Sciatic nerve (tissue), 2 donors: ENCODE measurements at places on chromosomes 7 and 10. TPM values are rescaled to one million over a fixed set of nuclear protein-coding genes. Genes with fewer than 3 reads are reported as not detected.

DNA sequence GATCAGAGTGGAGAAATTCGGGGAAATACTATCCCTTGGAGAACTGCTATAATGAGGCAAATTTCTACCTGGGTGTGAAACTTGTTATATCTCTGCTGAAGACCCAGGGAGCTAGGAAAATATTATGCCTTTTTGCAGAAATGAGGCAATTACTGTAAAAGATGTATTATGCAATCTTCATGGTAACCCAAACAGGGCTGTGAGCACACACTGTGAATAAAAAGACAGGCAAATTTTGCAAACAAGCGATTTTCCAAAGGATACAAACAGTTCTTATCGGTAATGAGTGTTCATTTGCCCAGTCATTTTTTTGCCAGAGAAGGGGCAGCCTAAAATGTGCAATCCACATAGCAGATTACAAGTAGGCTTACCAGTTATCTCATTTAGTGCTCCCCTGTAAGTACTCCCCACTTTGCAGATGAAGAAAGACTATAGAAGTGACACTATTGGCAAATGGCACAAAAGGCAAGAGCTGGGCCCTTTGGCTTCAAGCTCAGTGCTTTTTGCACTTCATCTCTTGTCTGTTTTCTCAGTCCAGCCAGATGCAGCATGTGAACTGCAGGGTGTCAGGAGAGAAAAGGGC, 205.8 kb downstream of the HECW1 start:
- no peak for DNase-seq

- no peak for DNase-seq
These were observed 526.9 kb downstream of the KCNMA1 start for GRCh38 chr10:77110757-77111156.

Gene PPP1R17
- not detected for total RNA-seq

Gene HMX3
- total RNA-seq: not detected

- no peak for DNase-seq
These were observed 197.4 kb upstream of the FOXP2 start for GRCh38 chr7:114217026-114217806.

DNA sequence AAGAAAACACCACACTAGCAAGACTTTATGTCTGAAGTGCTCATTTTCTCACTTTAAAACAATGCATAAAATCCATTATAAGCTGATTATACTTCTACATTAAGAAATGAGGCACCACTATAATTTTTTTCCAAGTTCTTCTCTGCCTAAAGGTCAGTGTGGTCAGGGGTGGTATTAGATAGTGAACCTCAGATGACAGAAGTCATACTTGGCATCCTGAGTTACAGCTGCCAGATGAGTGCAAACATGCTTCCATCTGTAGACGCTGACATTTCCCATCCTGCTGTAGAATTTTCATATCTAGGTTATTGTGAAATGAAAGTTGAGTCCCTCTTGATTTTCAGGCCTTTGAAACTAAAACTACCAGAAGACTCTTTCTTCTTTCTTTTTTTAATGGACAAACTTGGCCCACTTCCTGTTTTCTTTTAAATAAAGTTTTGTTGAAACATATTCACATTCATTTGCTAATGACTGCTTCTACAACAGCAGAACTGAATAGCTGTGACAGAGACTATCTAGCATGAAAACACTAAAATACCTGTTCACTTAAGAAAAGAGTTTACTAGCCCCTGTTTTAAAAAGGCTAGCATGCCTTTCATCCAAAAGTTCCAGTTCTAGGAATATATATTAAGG, 900.8 kb downstream of the XPNPEP1 start:
- DNase-seq: no peak

DNA sequence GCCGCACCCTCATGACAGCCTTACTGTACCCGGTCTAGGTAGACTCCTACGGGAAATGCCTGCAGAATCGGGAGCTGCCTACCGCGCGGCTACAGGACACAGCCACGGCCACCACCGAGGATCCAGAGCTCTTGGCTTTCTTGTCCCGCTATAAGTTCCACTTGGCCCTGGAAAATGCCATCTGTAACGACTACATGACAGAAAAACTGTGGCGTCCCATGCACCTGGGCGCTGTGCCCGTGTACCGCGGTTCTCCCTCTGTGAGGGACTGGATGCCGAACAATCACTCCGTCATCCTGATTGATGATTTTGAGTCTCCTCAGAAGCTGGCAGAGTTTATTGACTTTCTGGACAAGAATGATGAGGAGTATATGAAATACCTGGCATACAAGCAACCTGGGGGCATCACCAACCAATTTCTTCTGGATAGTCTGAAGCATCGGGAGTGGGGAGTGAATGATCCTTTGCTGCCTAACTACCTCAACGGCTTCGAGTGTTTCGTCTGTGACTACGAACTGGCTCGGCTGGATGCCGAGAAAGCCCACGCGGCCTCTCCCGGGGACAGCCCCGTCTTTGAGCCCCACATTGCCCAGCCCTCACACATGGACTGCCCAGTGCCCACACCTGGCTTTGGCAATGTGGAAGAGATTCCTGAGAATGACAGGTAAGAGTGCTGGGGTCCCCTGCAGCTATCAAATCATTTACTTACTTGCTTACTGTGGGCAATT, 8.5 kb upstream of the CHCHD1 start:
- peak; percentile 59 for DNase-seq

DNA sequence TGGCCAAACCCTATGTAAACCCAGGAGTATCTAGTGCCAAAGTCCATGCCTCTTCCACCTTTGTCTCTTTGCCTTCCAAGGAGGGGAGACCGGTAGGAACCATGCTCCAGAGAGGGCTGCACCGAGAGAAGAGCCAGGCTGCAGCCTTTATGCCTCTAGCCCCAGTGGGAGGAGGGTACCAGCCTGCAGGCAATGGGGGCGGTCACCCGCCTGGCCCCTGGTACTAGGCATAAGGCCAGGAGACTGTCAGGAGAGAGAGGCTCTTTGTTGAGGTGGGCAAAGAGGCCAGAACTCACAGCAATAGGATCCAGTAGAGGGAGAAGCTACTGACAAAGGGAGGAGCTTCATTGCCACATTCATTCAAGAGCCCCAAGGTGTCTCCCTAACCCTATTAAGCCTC, 146.6 kb upstream of the PDE1C start:
- no peak for DNase-seq

DNA sequence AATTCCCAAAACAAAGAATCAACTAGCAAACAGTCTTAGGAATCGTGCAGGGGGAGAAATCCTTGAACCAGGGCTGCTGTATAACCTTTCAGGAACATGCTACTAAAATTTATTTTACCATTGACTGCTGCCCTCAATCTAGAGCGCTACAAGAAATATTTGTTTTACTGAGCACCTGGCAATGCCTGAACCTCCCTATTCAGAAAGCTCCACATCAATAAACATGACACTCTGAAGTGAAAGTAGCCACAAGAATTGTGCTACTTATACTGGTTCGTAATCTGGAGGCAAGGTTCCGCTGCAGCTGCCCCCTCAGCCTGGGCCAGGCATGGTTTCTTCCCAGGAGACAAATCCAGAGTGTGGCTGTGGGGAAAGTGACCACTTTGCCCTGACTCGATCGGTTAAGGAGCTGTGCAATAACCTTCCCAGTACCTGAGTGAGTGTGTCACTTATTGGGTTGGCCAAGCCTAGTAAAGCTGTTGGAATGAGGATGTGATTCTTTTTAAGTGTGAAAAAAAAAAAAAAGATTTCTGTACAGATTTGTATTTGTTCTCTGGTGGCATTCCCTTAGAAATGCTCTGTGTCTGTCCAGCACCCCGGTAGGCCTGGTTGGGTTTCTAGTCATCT, 7.7 kb downstream of the VWA2 start:
- no peak for DNase-seq

Gene SUN3
- not detected for total RNA-seq

DNA sequence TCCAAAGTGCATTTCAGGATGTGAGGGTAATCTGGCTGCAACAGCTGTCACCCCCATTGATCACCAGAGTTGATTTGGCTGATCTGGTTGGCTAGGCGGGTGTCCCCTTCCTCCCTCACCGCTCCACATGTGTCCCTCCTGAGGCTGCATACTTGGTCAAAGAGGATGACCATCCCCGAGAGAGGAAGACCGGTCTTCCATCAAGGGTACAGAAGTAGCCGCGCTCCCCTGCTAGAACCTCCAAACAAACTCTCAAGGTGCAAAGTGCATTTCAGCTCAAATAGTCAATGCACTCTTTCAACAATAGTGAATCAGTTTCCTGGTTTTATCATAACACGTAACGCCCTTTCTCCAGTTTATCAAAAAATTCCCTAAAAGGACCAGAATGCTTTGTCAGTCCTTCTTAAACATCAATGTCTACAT, 44.6 kb downstream of the CARD11 start:
- DNase-seq: no peak

Gene ITGA8
- 4.5 TPM for total RNA-seq

GRCh38 chr7:27808626-27809025, 68.7 kb downstream of the TAX1BP1 start:
- no peak for DNase-seq

Gene C10orf95
- total RNA-seq: not detected

DNA sequence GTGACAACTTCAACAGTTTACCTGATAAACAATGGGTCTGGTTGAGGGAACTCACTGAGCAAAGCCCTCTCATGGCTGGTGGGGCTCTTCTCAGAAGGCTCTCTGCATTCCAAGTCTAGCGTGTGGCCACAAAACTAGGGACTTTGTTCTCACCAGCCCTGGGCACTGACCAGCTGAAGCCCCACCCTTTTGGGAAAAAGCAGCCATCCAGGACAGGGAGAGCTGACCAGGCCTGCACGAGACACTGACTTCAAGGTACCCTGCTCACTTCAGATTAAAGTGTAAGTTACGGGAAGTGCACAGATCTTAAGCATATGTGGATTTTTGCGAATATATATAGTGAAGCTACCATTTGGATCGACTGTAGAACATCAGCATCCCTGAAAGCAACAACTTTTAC, 67.4 kb upstream of the LRRC4 start:
- DNase-seq: no peak

DNA sequence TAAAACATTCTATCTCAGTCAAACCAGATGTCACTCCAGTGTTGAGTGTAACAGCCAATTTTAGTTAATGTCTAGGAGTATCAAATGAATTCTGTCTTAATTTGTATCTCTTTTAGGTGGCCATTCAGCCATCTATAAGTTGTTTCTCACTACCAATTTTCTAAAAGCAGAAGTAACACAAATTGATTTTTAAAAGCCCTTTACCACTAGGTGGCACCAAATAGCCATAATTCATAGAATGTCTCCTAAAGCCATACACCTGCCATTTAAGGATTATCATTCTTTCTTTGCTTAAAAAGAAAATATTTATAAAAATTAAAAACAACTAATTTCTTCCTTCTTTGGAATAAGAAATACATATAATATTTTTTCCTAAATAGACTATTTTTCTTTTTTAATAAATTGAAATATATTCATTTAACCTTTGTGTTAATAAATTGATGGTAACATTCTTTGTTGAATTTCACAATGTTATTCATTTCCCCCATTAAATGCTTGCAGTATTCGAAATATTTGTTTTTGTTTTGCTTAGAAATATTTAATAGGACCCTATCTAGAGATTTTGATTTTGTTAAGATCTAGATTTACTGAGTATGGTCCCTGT, 107.8 kb upstream of the PPP1R3A start:
- no peak for DNase-seq

GRCh38 chr7:130270947-130271800, 4.5 kb downstream of the CPA2 start:
- no peak for DNase-seq

Gene MACROH2A2
- total RNA-seq: 6.7 TPM

Gene TMEM248
- 87.4 TPM for total RNA-seq

GRCh38 chr10:93589648-93590562, 11.1 kb downstream of the RBP4 start:
- no peak for DNase-seq

DNA sequence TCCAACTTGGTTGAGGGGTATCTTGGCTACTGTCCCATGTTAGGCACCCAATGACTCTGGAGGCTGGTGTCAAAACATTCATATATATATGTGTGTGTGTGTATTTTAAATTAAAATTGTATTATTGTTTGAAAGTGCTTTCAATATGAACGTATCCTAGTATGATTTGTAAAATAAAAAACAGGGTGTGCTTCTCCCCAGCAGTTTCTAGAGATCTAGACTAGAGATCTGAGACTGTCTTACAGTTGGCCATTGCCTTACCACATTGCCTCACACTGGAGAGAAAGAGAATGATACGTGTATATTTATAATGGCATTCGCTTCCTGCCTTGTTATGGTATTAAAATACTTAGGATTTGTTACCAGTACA, 1.2 kb downstream of the BAG3 start:
- DNase-seq: no peak

GRCh38 chr7:44637788-44638594, 31.6 kb downstream of the OGDH start:
- no peak for DNase-seq

DNA sequence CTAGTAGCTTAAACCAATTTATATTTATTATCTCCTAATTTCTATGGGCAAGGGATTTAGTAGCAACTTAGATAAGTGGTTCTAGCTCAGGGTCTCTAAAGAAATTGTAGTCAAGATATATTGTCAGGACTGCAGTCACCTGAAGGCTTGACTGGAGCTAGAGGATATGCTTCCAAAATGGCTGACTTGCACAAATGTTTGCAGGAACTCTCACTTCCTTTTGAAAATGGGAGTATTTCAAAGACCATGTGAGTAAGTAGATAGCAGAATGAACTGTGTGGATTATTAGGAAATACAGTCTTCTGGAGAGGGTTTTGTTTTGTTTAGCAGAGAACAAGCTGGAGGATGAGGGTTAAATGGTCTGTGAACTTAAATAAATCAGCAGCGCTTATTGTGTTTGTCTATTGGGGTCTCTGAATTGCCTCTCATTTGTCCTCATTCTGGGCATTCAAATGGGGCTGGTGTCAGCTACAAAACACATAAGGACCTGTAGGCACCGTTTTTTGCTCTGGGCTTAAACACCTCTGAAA, 524.6 kb downstream of the LRMDA start:
- DNase-seq: no peak

Gene RINT1
- 16.1 TPM for total RNA-seq

- no peak for DNase-seq
These were observed 71.1 kb downstream of the SAMD9 start for GRCh38 chr7:93046641-93047040.

Gene CHN2
- total RNA-seq: 10.9 TPM

GRCh38 chr10:58064714-58065528, 202.8 kb downstream of the IPMK start:
- no peak for DNase-seq

DNA sequence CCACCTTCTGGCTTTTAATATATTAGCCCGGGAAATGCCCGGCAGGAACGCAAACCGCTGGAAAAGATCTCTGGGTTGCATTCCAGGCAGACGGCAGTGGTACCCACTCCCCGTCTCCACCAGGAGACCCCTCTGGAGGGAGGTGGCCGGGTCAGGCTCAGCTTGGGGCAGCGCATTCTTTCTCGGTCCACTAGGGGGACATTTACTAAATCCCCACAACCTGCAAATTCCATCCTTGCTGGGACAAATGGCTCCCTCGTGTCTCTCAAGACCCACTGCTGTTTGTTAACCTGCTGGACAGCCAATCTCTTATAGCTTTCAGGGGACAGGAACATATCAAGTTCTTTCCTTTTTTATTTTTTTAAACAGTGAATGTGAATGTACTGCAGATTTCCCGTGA, 45.8 kb upstream of the CARD11 start:
- no peak for DNase-seq

GRCh38 chr10:122282253-122282671, 11.2 kb downstream of the BTBD16 start:
- DNase-seq: no peak

GRCh38 chr7:21923658-21924057, 22.0 kb downstream of the CDCA7L start:
- DNase-seq: no peak
